ENCODE measurements at places on chromosomes 7 and 10. TPM values are rescaled to one million over a fixed set of nuclear protein-coding genes. Genes with fewer than 3 reads are reported as not detected.
A peak's percentile ranks its signal among the peaks of the same experiment; 100 is the strongest.

DNA sequence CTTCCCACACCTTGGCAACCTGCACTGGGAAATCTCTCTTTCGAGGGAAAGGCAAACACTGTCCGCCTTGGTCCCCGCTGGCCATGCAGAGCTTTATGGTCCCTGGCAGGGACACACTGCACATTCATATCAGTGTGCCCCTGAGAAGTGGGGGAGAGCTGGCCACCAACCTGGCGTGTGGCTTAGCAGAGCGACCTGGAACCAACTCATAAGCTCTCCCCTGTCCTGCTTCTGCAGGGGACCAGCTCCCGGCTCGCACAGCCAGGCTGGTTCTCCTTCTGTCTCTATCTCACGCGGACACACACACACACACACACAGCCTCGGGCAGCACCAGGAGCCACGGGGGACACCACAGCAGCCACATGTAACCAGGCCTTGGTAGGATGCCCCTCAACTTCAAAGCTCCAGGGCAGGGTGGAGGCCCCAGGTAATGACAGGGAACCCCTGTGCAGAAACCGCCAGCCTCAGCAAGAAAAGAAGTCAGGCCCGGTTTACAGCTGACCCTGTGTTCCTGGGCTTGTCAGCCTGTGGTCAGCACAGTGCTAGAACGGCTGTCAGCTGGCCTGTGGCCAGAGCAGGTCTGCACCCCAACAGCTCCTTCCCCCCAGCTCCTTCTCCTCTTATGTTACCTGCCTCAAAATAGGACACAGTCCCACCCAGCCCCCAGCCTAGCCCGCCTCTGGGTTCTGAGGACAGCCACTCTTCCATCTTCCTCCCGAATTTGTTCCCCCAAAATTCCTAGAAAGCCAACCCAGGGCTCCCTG lies 69.3 kb downstream of the OAT start:
- H3K4me3 ChIP-seq: no peak overlapping the region
- H3K36me3 ChIP-seq: no peaks in the 10 kb centered on the region
- peaks cover 4% of the 10 kb centered on the region for H3K4me1 ChIP-seq
- no peak overlapping the region for H3K27ac ChIP-seq
- DNase-seq: peak; percentile 57

The CALCR gene
- not detected for total RNA-seq

DNA sequence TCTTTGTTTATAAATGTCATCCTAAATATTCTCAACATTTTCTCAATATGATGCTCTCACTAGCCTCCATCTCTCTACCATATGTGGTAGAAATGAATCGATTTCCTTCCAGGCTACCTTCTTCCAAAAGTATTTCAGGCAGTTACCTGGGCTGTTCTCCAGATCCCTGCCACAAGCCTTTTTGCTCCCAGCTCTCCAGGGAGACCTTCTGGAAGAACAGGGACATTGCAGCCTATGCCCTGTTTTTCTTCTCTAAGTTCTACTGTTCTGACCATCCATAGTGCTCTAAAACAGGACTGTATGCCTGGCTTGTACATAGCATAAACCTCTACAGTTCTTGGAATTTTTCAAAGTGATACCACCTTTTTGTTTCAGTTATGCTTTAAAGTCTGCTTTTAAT lies 552.8 kb downstream of the ANKRD7 start:
- no peak overlapping the region for H3K27ac ChIP-seq
- H3K36me3 ChIP-seq: no peaks in the 10 kb centered on the region
- no peaks in the 10 kb centered on the region for H3K27me3 ChIP-seq
- no peaks in the 10 kb centered on the region for H3K4me1 ChIP-seq

- no peak overlapping the region for H3K27ac ChIP-seq
- DNase-seq: no peak
- no peaks in the 10 kb centered on the region for H3K27me3 ChIP-seq
- no peak overlapping the region for H3K4me3 ChIP-seq
- H3K4me1 ChIP-seq: no peaks in the 10 kb centered on the region
- no peaks in the 10 kb centered on the region for H3K36me3 ChIP-seq
Observed at GRCh38 chr10:56298941-56299340, 62.1 kb downstream of the ZWINT start.

Data from upper lobe of right lung (tissue), 1 donor.